ENCODE measurements at places on chromosomes 6 and 20.

- DNase-seq = no peak
Measured at GRCh38 chr6:140821196-140821595, 1311.5 kb upstream of the GJE1 start.

GRCh38 chr20:12207875-12208274 lies 290.2 kb downstream of the BTBD3 start:
- DNase-seq = no peak

GRCh38 chr6:135922174-135922573 lies 70.7 kb downstream of the PDE7B start:
- DNase-seq = no peak

DNA sequence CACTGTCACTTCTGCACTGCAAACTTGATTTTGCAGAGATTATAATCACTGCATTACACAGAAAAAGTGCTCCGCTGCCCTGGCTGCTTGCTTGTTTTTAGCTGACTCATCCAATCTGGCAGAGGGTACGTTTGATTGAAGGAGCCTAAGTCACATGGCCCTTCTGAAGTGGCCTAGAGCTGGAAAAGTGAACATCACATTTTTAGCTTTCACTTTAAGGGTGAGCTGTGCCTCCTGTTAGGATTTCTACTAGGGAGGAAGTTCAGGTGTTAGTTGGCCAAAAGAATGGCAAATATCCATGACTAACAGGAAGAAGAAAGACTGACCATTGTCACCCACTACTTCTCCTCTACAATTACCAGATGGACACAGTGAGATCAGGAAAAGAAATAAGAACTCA lies 889.1 kb upstream of the MAP3K7 start:
- no peak for DNase-seq

DNA sequence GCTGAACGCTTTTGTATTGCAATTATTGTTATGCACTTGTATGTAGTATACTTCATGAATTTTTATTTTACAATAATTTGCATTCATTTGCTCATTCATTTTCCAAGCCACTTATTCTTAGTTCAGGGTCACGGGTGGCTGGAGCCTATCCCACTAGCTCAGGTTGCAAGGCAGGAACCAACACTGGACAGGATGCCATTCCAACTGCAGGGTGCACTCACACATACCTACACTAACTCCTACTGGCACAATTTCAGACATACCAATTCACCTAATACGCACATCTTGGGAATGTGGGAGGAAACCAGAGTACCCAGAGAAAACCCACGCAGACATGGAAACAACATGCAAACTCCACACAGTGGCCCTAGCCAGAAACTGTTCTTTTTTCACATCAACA lies 61.8 kb downstream of the LMBRD1 start:
- DNase-seq = no peak

DNA sequence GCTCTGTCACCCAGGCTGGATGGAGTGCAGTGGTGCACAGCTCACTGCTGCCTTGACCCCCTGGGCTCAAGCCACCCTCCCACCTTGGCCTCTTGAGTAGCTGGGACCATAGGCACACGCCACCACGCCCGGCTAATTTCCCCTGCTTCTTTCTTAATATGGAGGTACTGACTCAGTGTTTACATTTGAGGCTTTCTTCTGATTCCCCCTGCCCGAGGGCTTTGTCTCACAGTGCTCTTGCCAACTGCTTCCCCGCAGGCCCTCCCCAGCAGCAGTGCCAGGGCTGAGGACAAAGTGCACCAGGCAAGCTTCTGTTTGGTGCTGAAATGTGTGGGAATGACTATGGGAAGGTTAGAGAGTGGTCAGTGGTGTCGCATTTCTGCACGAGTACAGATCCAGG lies 34.8 kb downstream of the NR2E1 start:
- no peak for DNase-seq

GRCh38 chr6:113954653-113955052 lies 16.3 kb downstream of the HDAC2 start:
- DNase-seq = no peak

DNA sequence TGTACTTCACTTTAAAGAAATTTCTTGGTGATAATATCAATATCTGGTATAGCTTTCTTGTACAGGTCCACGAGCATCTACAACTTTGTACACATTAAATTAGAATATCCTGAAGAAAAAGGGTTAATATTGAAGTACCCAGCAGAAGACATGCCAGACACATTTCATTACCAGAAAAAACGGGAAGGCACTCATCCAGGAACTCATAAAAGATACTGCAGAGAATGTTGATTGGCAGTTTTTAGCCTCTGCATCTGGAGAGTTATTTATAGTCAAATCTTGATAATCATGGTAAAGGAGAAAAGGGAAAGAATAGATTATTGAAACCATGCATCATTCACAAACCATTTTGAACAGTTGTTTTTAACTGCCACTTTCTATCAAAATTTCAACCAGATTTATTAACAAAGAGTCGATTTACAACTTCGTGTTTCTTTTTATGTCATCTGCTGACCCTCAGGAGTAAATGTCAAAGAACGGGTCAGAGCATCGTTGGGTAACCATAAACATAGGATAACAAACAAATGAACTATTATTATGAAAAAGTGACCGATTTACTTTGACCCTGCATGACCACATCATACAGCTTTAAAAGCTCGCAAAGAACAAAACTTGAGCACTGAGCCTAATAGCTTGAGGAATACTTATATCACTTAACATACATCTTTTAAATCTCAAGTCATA lies 229.2 kb upstream of the SGK1 start:
- DNase-seq = no peak

- no peak for DNase-seq
Measured at GRCh38 chr6:8090650-8091049, 11.7 kb downstream of the EEF1E1 start.

DNA sequence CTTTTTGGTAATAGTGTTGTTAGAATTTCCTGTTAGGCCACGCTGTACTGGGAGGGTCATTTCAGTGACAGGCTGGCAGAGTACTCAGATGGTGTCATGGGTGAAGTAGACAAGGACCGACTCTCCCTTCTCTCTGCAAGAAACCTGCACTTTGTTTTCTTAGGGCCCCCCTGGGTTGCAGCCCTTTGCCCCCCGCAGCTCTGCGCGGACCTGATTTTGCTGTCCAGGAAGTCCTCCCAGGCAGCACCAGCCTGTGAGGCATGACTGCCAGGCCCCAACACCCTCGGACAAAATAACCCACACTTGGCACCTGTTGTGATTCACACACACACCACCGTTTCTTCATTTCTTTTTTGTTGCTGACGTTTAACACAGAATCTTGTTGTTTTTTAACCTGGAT lies 21.8 kb upstream of the CLDN20 start:
- no peak for DNase-seq

DNA sequence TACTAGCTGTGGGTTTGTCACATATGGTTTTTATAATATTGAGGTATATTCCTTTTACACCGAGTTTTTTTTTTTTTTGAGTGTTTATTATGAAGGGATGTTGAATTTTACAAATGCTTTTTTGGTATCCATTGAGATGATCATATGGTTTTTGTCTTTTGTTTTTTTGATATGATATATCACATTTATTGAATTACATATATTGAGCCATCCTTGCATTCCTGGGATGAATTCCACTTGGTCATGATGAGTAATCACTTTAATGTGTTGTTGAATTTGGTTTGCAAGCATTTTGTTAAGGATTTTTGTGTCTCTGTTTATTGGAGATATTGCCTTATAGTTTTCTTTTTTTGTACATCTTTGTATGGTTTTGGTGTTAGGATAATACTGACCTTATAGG lies 3.3 kb upstream of the ZNF337 start:
- no peak for DNase-seq

GRCh38 chr6:167121335-167121841 lies 1.5 kb upstream of the CCR6 start:
- DNase-seq = no peak

- DNase-seq = peak; percentile 42
Measured at GRCh38 chr6:145214570-145214969, 520.8 kb downstream of the EPM2A start.

GRCh38 chr20:1955217-1955616 lies 38.6 kb downstream of the PDYN start:
- DNase-seq = no peak

GRCh38 chr6:16928387-16928786 lies 167.1 kb upstream of the ATXN1 start:
- DNase-seq = no peak

DNA sequence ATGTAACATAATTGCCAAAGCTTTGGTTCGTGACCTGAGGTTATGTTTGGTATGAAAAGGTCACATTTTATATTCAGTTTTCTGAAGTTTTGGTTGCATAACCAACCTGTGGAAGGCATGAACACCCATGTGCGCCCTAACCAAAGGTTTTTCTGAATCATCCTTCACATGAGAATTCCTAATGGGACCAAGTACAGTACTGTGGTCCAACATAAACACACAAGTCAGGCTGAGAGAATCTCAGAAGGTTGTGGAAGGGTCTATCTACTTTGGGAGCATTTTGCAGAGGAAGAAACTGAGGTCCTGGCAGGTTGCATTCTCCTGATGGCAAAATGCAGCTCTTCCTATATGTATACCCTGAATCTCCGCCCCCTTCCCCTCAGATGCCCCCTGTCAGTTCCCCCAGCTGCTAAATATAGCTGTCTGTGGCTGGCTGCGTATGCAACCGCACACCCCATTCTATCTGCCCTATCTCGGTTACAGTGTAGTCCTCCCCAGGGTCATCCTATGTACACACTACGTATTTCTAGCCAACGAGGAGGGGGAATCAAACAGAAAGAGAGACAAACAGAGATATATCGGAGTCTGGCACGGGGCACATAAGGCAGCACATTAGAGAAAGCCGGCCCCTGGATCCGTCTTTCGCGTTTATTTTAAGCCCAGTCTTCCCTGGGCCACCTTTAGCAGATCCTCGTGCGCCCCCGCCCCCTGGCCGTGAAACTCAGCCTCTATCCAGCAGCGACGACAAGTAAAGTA lies 547 bp upstream of the ESR1 start:
- no peak for DNase-seq

GRCh38 chr20:7975851-7976414 lies 35.7 kb upstream of the HAO1 start:
- DNase-seq = no peak

- DNase-seq = peak; percentile 33
Measured at GRCh38 chr6:52497652-52498408, 77.7 kb downstream of the EFHC1 start.

DNA sequence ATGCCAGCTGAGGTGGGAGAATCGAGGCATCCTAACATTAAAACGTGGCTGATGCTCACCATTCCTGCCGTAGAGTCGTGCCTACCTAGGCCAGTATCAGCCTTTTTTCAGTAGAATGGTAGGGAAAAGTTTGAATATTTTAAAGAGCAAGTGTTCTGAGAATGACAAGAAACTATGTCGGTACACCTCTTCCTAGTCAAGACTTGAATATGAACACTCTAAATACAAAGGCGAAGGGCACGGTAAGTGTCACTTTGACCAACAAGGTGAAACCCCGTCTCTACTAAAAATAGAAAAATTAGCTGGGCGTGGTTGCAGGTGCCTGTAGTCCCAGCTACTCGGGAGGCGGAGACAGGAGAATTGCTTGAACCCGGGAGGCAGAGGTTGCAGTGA lies 1.0 kb downstream of the GINM1 start:
- DNase-seq = no peak

DNA sequence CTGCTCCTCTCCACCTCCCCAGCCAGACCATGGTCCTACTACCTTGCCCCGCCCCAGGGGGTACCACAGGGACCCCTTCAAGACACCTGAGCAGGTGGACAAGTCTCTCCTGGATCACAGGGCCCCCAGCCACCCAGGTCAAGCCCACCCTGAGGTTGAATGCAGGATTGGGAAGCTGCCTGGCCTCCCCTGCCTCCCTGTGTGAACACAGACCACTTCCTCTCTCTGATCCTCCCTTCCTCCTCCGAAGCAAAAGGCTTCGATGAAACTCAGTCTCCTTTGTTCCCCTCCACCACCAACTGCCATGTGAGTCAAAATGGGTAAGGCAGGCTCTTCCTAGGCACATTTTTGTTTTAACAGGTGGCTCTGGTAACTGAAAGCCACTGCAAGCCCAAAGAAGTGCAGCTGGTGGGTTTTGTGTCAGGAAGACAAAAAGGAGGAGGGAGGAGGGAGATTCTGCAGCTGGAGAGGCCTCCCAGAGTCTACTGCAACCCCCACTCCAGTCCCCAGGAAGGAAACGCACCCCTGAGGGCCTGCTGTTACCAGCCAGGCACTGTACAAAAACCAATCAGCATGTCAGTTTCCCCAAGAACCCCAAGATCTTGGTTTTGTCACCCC lies 5.4 kb downstream of the ADA start:
- no peak for DNase-seq

- no peak for DNase-seq
Measured at GRCh38 chr6:136252441-136252840, 2.3 kb upstream of the MTFR2 start.

DNA sequence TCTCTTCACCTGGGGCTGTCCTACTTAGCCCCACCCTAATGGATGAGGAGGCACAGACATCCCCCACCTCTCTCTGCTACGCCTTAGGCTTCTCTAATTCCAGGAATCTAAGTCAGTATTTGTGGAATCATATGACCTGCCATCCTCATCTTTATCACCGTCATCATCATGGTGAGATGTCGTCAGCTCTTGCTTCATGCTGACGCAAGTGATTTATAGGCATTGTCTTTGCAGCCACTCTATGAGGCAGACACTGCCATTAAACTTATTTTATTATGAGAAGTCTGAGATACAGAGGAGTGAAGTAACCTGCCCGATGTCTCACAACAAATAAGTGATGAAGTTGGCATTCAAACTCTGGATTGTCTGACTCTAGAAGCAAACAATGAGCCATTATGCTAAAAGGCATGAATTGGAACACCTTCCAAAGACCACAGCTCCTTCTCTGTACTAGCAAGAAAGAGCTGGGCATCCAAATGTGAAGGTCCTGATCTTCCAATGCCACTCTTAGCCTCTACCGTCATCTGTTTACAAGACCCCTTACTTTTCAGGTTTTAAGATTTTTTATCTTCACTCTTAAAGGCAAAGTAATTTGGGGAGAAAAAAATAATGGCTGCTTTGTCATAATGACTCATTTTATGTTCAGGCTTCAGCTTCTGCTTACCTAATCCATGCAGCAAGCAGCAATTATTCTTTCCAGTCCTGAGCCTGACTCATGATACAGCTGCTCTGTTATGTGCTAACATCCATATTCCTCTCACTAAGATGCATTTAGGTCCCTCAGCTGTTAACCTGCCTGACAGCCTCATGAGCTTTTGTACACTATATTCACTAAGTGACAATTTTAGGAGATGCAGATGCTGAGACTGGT lies 113.7 kb upstream of the BCLAF1 start:
- no peak for DNase-seq

GRCh38 chr6:37517411-37517812 lies 17.7 kb upstream of the CCDC167 start:
- no peak for DNase-seq

All from NCI-H774 (cell line).